Tibial artery (tissue), 4 donors: ENCODE measurements at places on chromosomes 1 and 21.

GRCh38 chr1:224939844-224940425 lies 10.5 kb downstream of the DNAH14 start:
- no peak for DNase-seq

DNA sequence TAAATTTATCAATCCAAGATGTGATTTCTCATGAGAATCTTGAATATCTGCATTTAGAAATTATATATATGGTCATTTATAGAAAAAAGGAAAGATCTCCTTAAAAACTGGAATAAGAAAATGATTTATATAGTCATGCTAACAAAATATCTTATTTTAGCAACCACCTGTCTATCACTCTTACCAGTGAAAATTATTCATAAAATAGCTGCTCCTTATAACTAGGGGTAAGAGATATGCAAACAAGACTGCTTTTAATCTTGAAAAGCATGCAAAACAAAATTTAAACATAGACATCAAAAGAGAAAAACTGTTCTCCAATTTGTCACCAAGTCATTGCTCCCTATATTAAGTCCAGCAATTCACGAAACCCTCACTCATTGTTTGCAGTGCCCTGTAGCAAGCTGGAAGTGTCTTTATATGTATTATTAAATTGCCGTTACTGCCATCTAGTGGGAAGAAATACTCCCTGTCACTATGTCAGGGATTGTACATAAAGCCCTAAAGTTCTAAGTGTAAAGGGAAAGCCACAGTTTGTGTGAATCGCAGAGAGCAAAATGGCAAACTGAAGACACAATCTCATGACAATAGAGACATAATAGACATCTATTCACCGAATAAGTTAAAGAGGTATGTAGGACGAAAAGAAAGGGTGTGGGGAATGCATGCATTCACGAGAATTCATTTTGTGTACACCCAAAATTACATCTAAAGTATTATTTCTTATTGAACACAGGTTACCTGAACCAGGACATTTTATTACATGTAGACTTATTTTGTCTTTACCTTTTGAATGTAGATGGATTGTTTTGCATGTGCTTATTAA lies 600.5 kb downstream of the USP25 start:
- DNase-seq: peak; percentile 34

DNA sequence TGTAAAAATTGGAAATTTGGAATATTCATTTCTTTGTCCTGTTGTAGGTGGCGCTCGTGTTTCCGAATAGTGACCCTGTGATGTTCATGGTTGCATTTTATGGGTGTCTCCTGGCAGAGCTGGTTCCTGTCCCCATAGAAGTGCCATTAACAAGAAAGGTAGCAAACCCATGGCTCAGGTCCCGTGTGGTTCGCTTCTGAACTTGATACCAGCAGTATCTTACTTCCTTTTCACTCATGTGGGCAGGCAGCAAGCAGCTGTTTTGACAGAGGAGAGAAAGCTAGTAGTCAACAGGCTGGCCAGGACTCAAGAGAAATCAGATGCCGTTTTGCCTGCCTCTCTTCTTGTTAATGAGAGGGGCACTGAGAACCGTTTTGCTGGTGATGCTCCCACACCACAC lies 72.8 kb downstream of the S100B start:
- DNase-seq: no peak

DNA sequence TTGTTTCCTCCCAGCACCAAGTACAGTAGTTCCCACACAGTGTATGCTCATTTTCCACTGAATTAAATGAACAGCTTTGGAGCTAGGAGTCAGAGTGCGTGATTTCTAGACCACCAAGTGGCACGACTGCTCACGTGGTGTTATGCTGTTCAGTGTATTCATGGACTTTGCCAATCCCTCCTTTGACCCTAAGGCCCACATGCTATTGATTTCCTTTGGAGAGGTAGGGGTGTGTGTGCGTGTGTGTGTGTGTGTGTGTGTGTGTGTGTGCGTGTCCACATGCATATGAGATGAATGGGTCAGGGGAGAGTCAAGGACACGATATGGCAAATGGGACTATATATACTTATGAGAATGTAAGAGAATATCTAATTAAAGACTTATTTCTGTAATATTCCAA lies 177.2 kb downstream of the LMX1A start:
- no peak for DNase-seq

GRCh38 chr1:54280651-54281050 lies 80.7 kb downstream of the MRPL37 start:
- no peak for DNase-seq

DNA sequence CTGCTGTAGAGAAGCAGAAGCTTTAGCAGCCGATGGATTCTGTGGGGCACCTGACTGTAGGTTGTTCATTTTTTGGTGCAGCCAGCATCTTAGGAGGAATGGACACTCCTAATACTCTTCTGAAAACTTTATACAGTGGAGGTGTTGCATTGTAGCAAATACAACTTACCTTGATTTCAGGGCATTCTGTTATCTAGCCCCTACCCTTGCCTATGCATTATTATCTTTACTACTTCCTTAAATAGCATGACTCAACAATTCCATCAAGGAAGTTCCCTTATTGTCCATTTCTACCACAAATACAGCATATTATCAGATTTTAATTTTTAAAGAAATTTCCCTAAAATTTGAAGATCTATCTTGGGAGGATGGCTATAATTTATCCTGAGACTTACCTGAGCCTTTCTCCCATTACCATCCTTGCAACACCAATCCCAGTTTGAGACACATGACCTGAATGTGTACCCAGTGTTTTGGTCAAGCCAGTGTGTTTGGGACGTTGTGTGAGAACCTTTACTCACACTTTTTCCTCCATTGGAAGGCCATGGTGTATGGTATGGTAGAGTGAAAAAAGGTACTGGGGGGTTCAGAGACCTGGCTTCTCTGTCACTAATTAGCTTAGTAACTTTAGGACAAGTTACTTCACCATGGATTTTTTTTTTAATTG lies 9.2 kb downstream of the POU2F1 start:
- no peak for DNase-seq

DNA sequence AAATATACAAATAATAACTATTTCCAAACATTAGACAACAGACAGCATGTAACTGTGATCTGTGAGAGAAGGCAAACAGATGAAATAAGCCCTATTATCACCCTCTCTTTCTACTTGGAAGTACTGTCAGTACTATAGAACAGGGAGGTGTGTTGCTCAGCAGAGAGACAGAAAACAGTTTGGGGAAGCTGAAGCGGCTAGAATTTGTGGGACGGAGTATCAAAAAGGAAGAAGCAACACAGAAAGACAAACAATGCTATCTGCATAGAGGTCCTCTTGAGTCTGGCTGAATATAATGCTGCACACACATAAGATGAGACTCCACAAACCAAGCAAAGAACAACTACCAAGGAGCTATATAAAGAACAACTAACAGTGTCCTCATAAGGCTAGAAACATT lies 59.4 kb downstream of the ZZZ3 start:
- DNase-seq: no peak

- no peak for DNase-seq
Measured at GRCh38 chr1:109716570-109717090, 4.6 kb downstream of the GSTM5 start.

DNA sequence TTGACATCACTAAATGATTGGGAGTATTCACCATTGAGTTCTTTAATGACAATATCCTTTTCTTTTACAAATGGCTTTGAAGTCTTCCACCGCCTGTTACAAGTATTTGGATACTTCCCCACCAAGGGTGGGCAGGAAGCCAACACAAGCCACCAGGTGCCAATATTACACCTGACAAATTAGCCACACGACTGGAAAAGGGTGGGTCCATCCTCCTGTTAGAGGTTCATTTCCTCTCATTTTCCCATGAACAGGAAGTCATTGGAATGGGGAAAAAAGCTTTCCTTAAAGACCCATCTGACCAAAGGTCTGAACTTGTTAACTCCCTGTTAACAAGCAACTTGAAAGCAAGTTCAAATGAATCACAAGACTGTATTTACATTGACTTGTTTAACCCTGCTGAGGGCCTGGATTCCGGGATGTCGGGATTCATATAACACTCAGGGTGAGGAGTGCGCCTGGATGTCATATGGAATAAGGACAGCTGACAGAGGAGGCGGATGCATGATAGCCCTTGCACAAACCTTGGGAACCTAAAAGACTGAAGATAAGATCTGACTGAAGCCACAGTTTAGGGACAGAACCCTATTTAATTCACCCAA lies 40.5 kb upstream of the PROX1 start:
- DNase-seq: no peak

DNA sequence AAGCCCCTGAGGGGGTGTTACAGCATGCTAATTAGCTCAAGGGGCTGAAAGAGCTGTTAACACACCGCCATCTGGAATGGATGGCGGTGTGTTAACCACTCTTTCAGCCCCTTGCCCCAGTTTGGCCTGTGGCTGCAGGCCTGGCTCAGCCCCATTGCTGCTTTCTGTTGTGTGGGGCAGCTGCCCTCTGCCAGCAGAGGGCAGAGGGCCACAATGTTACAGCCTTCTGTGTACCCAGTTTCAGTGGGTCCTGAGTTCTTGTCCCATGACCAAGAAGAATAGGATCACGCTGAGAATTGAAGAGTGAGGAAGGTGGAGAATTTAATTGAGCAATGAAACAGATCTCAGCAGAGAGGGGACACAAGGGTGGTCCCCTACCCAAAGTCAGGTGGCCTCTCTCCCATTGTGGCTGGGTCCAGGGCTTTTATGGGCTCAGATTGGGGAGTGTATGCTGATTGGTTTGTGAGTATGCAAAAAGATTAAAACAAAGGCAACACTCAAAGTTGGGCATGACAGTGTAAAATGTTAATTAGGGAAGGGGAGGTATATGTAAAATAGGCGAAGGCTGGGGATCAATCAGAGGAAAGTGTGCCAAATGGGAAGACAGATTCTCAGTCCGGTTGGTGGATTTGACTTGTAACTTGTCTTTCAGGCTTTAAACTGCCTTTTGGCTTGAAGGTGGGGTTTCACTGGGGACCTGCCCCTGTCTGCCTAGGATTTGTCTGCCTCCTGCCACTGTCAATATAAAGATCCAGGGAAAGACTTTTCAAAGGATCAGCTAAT lies 142.2 kb downstream of the RABGAP1L start:
- no peak for DNase-seq

DNA sequence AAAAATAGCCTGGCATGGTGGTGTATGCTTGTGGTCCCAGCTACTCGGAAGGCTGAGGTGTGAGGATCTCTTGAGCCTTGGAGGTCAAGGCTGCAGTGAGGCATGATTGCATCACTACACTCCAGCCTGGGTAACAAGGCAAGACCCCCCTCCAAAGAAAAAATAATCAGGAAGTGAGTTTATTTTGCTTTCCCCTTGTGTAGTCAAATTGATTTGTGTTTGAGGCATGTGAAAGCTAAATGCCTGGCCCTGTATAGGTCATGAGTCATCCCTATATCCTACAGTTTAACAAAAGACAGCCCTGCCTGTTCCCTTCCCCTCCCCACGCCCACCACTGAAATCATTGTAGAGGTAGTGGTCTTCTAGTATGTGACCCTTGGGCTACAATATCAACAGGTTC lies 241.4 kb upstream of the JUN start:
- DNase-seq: no peak

- DNase-seq: peak; percentile 22
Measured at GRCh38 chr1:8629241-8630091, 188.0 kb downstream of the RERE start.

- DNase-seq: no peak
Measured at GRCh38 chr1:63843010-63843409, 69.2 kb downstream of the ROR1 start.

DNA sequence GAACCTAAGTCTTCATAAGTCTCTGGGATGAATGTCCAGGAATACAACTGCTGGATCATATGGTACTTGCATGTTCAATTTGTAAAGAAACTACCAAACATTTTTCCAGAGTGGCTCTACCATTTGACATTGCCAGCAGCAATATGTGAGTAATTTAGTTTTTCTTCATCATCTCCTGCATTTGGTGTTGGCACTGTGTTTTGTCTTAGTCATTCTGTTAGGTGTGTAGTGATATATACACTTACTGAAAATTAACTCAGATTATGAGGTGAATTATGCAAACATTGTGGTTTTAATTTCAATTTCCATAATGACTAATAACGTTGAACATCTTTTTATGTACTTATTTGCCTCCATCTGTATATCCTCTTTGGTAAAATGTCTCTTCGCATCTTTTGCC lies 138.7 kb downstream of the LRRC40 start:
- DNase-seq: no peak
